ENCODE measurements at places on chromosomes 2 and 18. TPM values are rescaled to one million over a fixed set of nuclear protein-coding genes. Genes with fewer than 3 reads are reported as not detected.

LBX2 gene
- 0.79 TPM for total RNA-seq

ANKRD53 gene
- total RNA-seq = 6.2 TPM

ABCB11 gene
- total RNA-seq = 0.24 TPM

ABCG8 gene
- total RNA-seq = not detected

C1D gene
- total RNA-seq = 25.0 TPM

SETBP1 gene
- 14.5 TPM for total RNA-seq

MSH2 gene
- total RNA-seq = 5.2 TPM

BMP10 gene
- not detected for total RNA-seq

LANCL1 gene
- 20.8 TPM for total RNA-seq

Data from omental fat pad (tissue), 4 donors.